Naive B cell (primary cell): ENCODE measurements at places on chromosomes 4 and X.

DNA sequence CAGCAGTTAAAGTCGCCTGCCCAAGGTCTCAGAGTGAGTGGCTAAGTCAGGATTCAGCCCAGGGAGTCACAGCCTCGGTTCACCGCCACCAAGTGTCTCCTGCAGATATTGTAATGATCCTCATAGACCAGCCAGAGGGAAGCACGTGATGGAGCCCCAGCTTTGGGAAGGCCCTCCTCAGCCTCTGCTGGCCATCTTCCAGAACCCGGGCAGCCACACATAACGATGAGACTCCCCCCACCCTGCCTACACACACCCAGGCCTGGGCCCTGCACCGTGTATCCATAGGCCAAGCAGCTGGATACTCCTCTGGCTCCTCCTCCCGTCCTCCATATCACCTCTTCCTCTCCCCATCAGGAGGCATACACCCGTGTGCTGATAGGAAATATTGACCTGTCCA lies 19.6 kb upstream of the SASH3 start:
- DNase-seq, result no peak

DNA sequence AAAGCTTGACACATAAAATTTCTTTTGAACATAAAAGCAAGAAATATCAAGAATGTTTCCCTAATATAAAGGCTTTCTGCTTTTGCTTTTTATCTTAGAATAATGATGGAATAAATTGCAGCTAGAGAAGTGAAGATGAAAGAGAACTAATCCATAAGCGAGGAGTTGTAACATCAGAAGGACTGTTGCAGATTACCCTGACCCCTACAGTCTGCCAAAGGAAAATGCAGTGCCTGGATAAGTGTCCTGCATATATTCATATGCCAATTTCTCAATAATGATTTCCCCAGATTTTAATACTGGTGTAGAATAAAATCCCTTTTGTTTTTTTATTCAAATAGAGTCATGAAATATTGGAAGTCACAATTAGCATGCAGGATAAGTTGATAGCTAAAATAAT lies 115.9 kb downstream of the MAGEC2 start:
- no peak for DNase-seq

GRCh38 chrX:36575670-36576069 lies 432.5 kb upstream of the FAM47C start:
- no peak for DNase-seq

DNA sequence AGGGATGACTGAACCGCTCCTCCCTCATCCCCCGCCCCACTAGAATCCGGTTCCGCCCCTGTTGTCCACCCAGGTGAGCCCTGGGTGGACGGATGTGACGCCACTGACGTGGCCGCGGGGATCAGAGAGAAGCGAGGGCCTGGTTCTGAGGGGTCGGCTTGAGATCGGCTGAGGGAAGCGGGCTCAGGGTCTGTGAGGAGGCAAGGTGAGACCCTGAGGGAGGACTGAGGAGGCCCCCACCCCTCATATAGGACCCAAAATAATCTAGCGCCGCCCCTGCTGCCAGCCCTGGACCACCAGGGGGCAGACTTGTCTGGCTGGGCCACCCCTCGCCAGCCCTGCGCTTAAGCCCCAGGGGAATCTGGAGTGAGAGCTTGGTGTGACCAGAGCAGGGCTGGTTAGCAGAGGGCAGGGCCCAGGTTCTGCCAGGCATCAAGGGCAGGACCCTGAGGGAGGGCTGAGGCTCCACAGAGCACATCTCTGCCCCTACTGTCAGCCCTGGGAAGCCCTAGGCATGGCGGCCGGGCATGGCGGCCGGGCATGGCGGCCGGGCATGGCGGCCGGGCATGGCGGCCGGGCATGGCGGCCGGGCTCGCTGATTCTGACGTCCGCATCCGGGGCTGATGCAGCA lies at the start of gene MAGEA8:
TSS of gene MAGEA8 (plus strand) at position 103 of the 631 bp plus-strand sequence. CDS start 3,090 bp downstream, outside the sequence.
- no peak for DNase-seq

DNA sequence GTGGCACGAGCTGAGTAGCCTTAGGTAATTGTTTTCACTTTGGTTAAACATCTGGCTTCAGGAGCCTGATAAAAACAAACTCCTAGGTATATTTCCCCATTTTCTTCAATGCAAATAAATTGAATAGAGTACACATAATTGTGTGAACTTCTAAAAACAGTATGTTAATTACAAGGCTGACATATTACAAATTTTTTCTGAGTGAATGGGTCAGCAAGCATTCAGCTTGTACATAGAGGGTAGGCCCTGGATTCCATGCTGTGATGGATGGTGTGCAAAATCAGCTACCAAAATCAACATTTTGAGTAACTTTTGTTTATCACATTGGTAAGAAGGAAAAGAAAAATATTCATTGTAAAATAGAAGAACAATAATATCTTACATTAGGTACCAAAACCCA lies 12.2 kb downstream of the TNIP3 start:
- no peak for DNase-seq

GRCh38 chr4:20641976-20642375 lies 58.3 kb upstream of the PACRGL start:
- no peak for DNase-seq

- DNase-seq, result no peak
Observed at GRCh38 chr4:40710484-40711254, 39.1 kb upstream of the NSUN7 start.

DNA sequence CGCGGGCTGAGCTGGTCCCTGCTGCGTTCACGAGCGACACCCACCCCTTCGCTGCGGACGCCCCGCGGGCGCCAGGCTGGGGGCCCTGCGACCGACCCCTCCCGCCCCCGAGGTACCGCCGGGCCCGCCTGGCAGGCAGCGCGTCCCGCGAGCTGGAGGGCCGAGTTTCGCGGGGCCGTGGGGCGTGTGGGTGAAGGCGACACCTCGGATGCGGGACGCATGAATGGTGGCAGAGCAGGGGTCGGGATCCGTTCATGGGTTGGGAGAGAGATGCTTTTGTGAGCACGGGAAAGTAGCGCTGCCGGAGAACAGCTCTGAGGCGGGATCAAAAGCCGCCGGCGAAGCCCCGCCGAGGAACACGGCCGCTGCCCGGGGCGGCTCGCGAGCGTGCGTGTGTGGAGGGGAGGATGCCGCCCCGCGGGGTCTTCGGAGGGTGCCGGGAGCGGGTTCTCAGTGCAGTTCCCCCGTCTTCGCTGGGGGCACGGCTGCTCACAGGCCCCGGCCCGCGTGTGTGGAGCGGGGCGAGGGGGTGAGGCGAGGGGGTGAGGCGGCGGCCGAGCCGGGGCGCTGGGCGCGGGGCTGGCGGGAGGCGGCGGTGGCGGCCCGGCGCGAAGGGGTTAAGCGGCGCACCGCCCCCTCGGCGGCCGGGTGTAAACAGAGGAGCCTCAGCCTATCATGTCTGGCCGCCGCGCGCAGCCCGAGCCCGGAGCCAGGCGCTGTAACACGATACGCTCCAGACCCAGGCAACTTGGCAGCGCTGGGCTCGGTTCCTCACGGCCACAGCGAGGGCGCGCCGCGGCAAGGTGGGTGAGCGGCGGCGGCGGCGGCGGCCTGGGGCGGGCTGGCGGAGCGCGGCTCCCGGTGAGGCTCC lies 205.3 kb downstream of the TENM3 start:
- peak; percentile 9 for DNase-seq

DNA sequence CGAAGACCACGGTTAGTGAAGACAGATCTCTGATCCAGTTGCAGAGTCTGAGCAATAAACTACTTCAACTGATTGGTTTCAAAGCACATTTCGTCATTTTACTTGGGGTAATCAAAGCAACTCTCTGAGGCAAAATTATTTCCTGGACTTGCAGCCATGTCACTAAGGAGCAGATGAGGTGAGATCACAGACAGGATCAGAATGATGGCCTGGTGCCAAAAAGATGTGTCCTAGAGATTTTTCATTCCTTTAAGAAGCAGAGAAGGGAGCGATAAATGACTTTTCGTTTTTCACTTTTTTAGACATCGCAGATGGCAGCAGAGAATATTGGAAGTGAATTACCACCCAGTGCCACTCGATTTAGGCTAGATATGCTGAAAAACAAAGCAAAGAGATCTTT lies 83.9 kb downstream of the PTTG2 start:
- DNase-seq, result no peak

DNA sequence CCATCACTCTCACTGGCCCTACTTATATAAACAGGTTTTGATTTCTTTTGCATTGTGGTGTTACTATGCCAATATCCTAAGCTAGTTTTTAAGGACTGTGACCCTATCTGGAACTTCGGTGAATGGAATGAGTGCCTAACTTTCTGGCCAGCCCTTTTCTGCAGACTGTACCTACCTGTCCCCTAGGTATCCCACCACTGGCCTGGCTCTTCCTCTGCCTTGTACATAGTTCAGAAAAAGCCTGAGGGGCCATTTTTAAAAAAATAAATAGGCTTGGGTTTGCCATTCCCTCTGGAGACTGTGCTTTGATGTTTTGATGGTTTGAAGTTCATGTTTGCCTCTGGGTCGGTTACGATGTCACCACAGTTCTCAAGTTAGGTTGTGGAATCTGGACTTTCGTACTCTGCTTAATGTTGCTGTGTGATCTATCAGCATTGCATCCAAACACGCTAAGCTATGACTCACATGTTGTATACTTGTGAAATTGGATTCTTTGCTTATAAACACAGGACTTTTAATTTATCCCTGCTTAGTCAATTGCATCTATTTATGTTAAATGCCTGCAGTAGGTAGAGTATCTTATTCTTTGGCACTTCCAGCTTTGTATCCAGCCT lies 182.0 kb downstream of the ANKRD50 start:
- DNase-seq, result no peak

- DNase-seq, result no peak
Observed at GRCh38 chr4:153481478-153481877, 15.3 kb downstream of the TMEM131L start.

DNA sequence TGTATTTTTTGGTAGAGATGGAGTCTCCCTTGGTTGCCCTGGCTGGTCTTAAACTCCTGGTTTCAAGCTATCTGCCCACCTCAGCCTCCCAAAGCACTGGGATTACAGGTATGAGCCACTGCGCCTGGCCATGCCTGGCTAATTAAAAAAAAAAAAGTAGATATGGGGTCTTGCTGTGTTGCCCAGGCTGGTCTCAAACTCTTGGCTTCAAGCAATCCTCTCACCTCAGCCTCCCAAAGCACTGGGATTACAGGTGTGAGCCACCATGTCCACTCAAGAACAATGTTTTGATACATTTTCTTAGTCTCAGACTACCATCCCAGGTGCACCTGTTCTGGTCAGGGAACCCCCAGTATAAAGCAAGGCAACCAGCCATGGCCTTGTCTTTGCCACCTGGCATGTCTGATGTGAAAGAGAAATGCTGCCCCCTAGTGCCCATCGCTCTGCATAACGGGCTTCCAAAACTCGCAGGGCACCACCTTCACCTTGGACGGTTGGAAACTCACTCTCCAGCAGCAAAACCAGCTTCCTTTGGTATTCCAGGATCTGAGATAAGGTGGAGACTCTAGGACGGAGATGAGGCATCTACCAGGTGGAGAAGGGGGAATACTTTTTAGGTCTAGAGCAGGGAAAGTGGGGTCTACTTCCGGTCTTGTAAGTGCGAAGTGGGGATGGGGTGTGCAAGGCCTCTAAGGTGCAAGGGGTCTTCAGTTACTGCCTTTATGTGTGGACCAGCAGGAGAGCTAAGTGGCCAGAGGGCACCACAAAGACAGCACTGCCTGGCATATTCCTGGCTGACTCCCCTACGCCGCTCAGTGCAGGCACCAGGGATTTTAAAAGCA lies 47.7 kb upstream of the AFAP1 start:
- DNase-seq, result peak; percentile 6

DNA sequence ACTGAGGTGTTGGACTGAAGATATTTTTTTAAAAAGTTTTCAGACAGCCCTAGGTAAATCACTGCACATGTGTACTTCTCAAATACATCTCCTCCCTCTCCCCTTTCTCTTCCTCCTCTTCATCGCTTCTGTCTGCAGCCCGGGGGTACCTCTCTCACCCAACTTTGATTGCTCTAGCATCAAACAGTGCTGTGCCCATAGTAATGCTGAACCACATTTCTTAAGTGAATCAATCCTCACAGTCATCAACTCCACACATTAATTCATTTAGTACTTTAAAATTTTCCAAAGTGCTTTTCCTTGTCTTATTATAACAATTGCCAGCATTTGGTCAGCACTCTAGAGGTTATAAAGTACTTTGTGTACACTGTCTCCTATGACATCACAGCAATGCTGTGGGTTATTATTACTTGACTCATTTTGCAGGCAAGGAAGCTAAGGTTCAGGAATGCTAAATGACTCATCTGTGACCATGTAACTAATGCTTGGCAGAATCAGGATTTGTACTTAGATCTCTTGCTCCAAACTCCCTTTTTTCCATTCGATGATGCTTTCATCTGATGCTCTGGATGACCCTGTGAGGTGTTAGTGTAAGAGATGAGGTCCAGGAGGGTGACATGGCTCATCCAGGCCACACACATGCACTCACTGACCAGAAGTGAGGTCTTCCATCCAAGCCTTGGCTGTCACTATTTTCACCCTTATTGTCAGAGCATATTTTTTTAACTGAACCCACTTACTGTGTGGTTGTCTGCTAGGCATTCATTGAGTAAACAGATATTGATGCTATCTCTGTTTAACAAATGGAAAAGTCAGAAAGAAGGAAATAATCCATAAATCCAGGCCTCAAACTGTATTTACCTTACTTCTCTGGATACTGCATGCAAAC lies 58.8 kb downstream of the RHOH start:
- DNase-seq, result no peak

DNA sequence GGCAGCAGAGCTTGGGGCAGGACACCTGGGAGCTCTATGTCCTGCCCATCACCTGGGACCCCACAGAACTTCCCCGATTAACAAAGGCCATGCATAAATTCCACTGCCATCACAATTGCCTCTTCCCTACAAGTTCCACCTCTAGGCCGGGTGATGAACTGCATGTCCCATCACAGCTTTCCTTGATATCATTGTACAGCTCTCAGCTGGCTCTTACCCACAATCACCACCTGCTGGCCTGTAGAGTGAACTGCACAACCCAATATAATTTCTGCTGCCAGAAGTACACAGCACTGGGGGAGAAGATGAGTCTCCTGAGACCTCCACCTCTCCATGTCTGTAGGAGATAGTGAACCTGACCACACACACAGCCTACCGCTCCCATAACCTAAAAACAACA lies 285.0 kb upstream of the AADAT start:
- no peak for DNase-seq

GRCh38 chrX:47231167-47231566 lies 1.6 kb upstream of the USP11 start:
- DNase-seq, result no peak

GRCh38 chr4:70914631-70915030 lies 12.5 kb downstream of the MOB1B start:
- DNase-seq, result no peak

DNA sequence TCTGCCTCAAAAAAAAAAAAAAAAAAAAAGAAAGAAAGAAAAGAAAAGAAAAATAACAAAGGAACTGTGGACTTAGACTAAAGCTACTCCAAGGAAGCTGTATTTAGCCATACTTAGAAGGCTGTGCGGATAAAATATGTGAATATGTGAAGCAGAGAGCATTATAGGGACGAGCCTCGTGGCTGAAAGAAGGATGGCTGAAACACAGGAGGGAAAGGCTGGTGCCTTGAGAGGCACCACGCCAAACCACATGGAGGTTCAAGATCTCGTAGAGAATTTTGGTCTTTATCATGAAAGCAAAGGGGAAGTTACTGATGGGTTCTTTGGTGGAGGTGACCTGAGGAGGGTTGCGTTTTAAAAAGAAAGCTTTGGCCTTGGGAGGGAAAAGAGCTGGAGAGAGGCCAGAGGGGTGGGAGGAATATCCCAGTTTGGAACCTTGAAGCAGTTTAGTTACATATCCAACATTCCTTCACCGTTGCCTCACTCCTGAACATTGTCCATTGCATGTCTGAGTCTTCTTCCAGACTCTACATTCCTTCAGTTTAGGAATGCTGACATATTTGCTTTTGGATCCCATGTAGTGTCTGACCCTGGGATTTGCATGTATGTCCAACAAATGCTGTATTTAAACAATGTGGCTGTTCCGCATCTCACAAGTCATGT lies 82.5 kb downstream of the CPE start:
- DNase-seq, result no peak

GRCh38 chr4:183875251-183875825 lies 29.8 kb upstream of the STOX2 start:
- no peak for DNase-seq
